Stimulated activated CD4-positive, alpha-beta T cell treated with anti-CD3 and anti-CD28 coated beads, Interleukin-1b, Interleukin-23, amount 100 ng/mL, for 4 hours (primary cell): ENCODE measurements at places on chromosomes 6 and 20.

DNA sequence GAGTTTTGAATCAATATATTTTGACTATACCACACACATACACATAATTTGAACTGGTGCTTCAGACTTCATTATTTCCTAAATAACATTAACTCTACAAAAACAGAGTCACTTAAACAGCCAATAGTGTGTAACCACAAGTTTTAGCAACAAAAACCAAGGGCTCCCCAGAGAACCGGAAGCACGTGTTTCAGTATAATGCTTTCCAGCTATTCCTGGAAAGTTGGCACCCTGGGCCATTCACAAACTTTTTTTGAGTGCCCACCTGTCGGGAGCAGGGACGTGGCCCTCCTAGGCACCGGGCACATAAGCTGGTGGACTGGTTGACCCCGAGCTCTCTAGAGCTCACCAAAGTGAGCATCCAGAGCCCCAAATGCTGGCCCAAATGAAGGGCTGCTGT is 1.9 kb upstream of the SLC35D3 start:
- no peak for DNase-seq

- peak; percentile 53 for DNase-seq
Measured at GRCh38 chr20:2751878-2752566, 48.4 kb downstream of the CPXM1 start.

DNA sequence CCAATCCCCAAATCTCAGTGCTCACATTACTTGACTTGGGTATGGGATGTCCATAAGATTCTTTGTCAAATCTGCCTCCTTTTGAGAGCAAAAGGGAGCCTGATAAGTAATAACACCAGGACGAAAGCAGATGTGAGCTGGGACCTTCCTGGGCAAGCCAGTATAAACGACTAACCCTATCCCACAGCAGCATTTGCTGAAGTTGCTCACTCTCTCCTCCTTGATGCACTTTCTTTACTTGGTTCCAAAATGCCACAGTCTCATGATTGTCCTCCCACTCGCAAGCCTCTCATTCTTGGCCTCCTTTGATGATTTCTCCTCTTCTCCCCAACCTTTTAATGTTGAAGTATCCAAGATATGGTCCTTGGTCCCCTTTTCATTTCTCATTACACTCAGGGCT is 44.7 kb upstream of the TAGAP start:
- no peak for DNase-seq

- DNase-seq = no peak
Measured at GRCh38 chr6:30459145-30459544, 30.2 kb upstream of the HLA-E start.

GRCh38 chr6:16727996-16728395 is 33.3 kb downstream of the ATXN1 start:
- no peak for DNase-seq
